ENCODE measurements at places on chromosomes 2 and 18.

DNA sequence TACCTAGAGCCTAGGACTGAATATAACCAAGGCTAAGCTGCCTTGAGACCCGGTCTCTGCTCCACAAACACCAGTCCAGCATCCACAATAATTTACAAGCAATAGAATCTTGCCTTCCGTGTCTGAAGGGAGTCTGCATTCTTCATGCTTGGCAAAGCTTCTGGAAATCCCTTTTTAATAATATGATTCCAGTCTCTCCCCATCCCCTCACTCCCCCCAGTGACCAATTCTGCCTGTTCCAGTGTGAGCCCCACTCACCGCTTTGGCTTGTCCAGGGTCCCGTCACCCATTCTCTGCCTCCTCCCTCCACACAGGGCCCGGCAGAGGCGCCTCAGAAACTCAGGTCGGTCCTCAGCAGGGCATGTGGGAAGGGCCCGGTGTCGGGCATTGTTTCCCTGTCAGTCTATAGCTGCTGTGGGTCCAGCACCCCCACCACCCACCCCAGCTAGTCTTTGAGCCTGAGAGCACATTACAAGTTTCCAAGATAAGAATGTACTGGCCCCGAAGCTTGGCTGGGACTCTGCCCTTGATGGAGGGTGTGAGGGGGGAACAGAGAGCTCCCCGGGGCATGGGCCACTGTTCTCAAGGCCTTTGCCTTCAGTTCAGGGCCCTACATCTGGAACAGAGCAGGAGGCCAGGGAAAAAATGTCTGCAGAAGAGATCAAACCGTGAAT, 129.7 kb upstream of the MYCN start:
- no peak for DNase-seq

- DNase-seq: no peak
These were observed 52.5 kb downstream of the GAREM1 start for GRCh38 chr18:32418148-32418547.

GRCh38 chr2:180519276-180519675, 461.1 kb upstream of the UBE2E3 start:
- DNase-seq: no peak

GRCh38 chr2:238380785-238381184, 45.9 kb upstream of the ASB1 start:
- no peak for DNase-seq

DNA sequence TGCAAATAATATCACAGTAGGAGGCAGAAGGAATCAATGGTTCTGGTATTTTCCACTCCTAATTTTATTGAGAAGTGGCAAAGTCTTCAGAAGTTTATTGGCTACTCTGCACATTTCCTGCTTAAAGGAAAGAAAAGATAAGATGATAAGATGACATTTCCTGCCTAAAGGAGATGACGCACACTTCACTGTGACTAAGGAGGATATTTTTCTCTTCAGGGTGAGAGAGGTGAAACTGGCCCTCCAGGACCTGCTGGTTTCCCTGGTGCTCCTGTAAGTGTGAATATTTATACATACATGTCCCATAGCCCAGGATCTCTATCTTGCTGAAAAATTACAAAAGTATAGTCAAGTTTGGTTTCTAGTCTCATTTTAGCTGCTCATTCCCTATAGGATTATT, 27.9 kb downstream of the COL3A1 start:
- DNase-seq: no peak

DNA sequence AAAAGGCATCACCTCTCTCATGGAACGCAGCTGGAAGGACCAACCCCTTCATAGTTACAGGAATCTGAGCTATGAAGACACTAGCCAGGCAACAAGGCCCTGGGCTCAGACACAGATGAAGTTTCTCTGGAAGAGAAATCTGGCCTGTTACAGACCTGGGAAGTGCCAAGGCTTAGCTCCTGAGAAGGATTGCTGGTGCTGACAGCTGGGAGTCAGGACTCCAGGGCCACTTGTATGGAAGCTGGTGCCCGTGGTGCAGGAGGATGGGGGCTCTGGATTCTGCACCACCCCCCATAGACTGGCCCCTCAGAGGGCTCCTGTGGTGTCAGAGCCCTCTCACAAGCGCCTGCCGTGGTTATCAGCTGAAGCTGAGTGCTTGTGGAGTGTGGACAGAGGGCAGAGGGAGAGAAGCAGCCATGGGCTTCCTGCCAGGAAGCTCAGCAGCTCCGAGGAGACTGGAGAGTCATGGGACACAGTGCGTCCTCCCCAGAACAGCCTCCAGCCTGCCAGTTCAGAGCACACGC, 87.3 kb upstream of the LCLAT1 start:
- no peak for DNase-seq

DNA sequence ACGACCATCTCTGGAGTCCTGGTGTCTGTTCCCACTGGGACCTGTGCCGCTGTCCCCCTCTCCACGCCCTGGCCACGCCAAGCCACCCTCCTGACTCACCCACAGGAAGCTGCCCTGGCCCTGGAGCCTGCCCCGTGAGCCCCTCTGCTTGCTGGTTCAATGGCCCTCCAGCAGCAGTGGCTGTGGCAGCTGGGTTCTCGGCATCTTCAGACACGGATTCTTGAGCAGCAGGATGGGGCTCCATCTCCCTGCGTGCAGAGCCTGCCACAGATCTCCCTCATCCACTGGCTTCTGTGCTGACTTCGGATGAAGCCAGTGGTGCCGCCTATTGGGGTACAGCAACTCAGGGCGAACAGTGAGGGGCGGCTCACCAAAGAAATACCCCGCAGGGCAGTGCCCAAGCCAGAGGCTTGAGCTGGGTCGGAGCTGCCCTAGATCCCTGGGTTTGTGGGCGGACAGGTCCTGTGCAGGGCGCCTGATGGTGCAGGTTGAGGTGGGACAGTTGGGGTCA, 14.0 kb downstream of the CAPN10 start:
- no peak for DNase-seq

DNA sequence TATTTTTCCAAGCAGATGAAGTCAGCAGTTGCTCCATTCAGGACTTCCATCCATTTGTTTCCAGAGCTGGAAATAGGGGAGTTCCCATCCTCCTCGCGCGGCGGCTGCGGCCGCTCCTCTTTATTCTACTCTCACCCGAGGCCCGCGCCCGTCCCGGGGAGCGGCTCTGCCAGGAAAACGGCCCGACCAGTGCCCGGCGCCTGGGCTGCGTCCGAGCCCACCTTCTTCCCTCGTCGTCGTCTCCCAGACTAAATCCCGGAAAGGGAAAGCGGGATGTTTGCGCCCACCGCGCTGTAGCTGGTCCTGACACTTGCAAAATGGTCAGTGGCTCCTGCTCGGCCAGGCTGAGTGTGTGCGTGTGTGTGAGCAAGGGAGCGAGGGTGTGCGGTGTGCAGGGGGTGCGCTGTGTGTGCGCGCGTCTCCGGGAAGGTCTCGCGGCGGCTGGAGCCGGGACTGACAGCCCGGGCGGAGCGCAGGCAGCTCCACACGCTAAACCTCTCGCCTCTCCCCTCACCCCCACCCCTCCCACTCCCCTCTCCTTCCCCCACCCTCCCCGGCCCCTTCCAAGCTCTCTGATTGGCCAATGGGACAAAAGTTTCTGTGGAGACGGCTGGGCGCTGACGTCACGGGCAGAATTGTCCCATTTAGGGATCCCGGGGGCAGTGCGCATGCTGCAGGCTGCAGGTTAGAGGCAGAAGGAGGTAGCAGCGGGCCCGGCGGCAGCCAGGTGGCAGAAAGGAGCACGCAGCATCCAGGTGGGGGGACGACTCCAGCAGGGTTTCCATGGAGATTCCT, at the start of gene NOL4:
TSS of gene NOL4 (minus strand) at position 491 of the 795 bp plus-strand sequence. CDS start 1,660 bp downstream, outside the sequence.
- DNase-seq: peak; percentile 54

DNA sequence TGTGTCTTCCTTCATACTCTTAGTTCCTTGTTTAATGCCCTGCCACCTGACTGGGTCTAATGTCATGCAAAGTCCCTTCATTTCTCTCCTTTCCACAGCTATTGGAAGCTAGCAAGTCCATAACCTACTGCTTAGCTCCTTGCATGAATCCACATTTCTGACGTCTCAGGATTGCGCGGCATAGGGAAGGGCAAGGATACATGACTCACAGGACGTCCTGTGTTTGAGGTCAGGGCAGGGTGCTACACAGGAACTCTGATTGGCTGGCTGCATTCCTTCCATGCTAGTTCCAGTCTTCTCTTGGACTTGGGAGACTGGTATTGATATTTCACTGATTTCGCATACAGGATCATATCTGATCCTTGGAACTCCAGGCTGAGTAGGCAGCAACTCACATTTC, 137.9 kb downstream of the CDH2 start:
- DNase-seq: no peak

DNA sequence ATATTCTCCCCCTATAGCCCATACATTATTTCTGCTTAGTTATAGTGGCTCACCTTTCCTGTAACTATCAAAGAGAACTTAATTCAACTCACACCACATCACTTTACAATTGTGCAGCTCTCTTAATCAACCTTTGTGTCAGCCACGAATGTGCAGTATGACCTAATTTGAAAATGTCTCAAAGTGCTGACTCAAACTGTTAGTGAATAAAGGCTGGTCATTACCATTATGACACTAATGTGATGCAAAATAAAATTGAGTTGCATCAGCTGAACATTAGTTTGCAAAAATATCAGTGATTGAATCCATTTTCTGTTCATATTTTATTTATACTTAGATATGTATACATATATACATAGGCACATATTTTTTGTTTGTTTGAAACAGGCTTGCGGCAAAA, 251.8 kb downstream of the MEIS1 start:
- no peak for DNase-seq

GRCh38 chr18:25166113-25166512, 185.9 kb downstream of the ZNF521 start:
- no peak for DNase-seq

GRCh38 chr18:79834834-79835233, 37.1 kb downstream of the KCNG2 start:
- no peak for DNase-seq

- DNase-seq: no peak
These were observed 6.5 kb upstream of the ACTG2 start for GRCh38 chr2:73886357-73886756.

- peak; percentile 67 for DNase-seq
These were observed 137.6 kb upstream of the HNMT start for GRCh38 chr2:137826373-137827372.

- DNase-seq: no peak
These were observed 19.4 kb downstream of the SEPTIN10 start for GRCh38 chr2:109594246-109594885.

GRCh38 chr2:58895857-58896256, 654.7 kb upstream of the FANCL start:
- no peak for DNase-seq

DNA sequence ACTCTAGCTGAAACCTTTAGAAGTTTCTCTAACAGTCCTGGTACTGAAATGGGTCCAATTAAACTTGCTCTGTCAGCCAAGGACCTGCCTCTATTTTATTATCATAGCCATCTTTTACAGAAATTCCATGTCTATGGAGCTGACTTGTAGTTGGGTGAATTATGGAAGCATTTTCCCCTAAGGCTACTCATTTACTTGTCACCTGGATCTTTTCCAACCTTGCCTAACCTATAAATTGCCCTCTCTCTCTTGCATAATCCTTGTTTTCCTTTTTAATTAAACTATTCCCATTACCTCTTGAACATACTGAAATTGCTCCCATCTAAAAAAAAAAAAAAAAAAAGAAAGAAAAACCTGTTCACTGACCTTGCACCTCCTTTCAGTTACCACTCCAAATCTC, 74.6 kb upstream of the DOK6 start:
- DNase-seq: no peak

DNA sequence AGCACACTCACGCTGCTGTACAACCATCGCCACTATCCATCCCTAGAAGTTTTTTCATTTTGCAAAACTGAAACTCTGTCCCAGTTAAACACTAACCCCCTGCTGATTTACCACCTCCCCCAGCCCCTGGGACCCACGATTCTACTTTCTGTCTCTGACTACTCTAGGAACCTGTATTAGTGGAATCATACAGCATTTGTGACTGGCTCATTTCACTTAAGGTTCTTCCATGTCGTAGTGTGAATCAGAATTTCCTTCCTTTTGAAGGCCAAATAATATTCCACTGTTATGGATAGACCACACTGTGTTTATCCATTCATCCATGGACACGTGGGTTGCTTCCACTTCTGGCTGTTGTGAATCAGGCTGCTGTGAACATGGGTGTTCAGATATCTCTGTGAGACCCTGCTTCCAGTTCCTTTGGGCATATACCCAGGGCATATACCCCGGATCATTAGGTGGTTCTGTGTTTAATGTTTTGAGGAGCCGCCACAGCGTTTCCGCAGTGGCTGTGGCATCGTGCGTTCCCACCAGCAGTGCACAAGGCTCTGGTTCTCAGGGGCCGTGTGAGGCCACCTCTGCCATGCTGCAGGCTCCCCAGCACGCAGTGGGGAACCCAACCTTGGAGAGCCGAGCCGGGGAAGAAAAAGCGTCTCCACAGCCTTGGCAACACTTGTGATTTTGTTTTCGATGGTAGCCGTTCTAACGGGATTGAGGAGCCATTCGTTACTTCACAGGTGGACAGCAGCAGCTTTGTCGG, 10.1 kb downstream of the RAMP1 start:
- no peak for DNase-seq

DNA sequence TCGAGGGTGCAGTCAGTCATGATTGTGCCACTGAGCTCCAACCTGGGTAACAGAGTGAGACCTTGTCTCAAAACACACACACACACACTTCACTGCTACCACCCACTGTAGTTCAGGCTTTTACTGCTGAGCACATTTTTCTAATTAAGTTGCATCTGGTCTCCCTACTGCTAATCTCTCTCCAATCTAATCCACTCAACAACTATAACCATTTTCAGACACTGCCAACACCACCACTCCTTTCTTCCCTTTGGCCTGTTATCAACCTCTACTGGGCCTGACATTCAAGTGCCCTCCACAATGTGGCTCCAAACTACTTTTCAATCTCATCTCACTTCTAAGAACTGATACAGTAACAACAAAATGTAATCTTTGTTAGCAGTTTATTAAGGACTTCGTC, 44.8 kb downstream of the RMP24 start:
- DNase-seq: no peak

- no peak for DNase-seq
These were observed 2.1 kb downstream of the HS1BP3 start for GRCh38 chr2:20648831-20649230.
